ENCODE measurements at places on chromosomes 7 and 10.

- H3K4me1 ChIP-seq = peaks cover 9% of the 10 kb centered on the region
- H3K36me3 ChIP-seq = no peaks in the 10 kb centered on the region
- H3K27ac ChIP-seq = no peak overlapping the region
- H3K27me3 ChIP-seq = no peaks in the 10 kb centered on the region
- DNase-seq = no peak
Observed at GRCh38 chr10:60353519-60354258, 36.0 kb downstream of the ANK3 start.

- DNase-seq = no peak
- H3K4me3 ChIP-seq = no peak overlapping the region
- H3K4me1 ChIP-seq = peaks cover 12% of the 10 kb centered on the region
Observed at GRCh38 chr7:23018750-23019149, 4.8 kb upstream of the HYCC1 start.

GRCh38 chr7:85612514-85612913 lies 425.7 kb upstream of the SEMA3D start:
- no peak for DNase-seq
- no peaks in the 10 kb centered on the region for H3K27me3 ChIP-seq
- no peaks in the 10 kb centered on the region for H3K36me3 ChIP-seq
- no peak overlapping the region for H3K27ac ChIP-seq

GRCh38 chr7:31002256-31002655 lies 38.5 kb downstream of the GHRHR start:
- H3K36me3 ChIP-seq = no peaks in the 10 kb centered on the region
- no peak overlapping the region for H3K27ac ChIP-seq
- no peaks in the 10 kb centered on the region for H3K4me1 ChIP-seq
- H3K27me3 ChIP-seq = peaks cover 10% of the 10 kb centered on the region
- H3K4me3 ChIP-seq = no peak overlapping the region

All from effector memory CD8-positive, alpha-beta T cell (primary cell).